Amniotic epithelial cell (primary cell): ENCODE measurements at places on chromosomes 2 and 18.

DNA sequence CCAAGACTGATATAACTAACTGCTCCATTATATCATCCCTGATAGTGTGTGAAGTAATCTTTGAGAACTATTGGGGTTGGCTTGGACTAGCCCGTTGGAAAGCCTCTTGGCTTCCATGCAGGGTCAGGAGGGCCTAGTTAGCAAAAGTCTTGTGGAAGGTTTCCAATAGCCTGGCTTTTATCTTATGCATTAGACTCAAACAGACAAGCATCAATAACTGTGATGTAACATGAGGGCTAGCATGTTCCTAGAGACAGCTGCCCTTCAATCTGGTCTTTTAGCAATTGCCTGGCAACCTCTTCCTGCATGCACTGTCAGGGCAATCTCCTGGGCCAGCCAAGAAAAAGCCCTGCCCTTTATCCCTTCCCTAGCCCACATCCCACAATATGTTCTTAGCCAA lies 18.2 kb downstream of the SLC8A1 start:
- DNase-seq, result no peak

DNA sequence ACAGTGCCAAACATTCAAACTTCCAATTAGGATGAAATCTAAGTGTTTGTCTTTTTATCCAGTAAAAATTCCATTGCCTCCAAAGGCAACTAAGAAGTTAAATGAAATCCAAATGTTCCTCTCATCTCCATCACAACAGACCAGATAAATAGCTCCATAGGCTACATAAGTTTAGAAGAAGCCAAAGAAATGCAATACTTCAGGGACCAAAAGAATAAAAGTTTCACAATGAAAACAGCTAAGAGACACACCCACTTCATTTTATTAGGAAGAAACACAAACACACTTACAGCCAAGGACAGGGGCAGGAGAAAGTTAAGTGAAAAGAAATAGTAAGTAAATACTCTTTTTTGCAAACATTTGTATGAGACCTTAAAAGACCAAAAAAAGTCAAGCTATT lies 88.5 kb upstream of the CCDC150 start:
- no peak for DNase-seq

DNA sequence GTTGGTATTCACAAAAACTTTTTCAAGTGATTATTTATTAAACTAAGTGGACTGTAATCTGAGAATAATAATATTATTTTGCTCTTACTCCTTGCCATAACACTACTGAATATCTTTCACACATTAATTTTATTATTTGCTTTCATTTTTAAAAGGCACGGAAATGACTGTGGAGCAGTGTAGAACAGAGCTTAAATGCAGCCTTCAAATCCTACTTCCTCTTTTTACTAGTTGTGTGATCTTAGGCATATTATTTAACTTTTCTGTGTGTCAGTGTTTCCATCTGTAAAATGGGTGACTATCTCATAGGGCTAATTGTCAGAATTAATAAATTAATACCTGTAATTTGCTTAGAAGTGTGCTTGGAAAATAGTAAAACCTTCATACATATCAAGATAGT lies 55.5 kb upstream of the SLC8A1 start:
- DNase-seq, result no peak

GRCh38 chr18:44637210-44638033 lies 43.3 kb upstream of the SETBP1 start:
- DNase-seq, result no peak

DNA sequence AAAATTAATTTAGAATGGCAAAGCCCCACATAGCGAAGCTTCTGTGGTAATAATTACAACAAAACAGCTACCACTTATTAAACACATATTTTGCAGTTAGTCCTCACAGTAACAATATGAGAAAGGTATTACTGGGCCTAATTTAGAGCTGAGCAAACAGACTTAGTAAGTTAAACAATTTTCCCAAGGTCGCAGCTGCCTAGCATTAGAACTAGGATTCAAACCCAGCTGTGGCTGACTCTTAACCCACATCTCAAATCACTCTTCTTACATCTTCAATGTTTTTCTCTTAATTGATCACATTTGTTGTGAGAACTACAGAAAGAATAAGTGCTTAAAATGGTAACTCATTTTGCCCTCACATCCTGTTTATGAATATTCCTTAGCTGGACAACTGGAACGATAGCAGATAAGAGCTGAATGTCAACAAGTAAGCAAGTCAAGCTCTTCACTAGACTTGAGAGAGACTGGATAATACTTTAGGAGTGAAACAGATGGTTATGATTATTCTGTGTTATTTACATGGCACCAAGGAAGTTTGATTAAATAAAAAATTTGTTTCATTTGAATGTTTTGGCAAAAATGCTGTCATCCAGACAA lies 59.4 kb upstream of the TMEM17 start:
- no peak for DNase-seq

DNA sequence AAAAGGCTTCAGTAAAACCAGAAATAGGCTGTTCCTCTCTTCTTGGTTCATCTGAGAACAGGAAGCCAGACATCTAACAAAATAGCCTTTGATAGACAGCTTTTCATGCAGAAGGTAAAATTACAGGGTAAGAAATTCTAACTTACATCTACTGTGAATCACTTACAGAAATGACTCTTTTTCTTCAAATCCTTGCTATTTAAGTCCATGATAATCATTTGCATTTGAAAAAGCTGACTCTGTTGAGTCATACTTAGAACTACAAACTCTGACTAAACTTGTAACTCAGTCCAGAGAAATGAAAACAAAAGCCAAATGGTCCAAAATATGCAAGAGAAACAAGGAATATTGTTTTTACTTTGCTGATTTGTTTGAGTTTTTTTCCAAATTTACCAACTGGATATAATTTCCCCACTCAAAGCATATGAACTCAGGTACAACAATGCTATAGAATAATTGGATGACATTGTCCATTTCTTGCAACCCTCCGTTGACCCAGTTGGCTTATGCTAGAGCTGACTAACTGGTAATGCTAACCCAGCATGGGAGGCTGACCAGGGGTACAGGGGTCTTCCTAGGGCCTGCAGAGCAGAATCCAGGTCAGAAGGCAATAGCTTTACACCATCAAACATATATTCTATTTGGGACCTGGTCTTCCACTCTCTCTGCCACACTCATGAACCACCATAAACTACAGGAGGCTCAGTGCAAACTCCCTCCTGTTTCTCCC lies 18.8 kb upstream of the MREG start:
- peak; percentile 67 for DNase-seq

- no peak for DNase-seq
Measured at GRCh38 chr2:8241317-8241716, 440.5 kb upstream of the ID2 start.

DNA sequence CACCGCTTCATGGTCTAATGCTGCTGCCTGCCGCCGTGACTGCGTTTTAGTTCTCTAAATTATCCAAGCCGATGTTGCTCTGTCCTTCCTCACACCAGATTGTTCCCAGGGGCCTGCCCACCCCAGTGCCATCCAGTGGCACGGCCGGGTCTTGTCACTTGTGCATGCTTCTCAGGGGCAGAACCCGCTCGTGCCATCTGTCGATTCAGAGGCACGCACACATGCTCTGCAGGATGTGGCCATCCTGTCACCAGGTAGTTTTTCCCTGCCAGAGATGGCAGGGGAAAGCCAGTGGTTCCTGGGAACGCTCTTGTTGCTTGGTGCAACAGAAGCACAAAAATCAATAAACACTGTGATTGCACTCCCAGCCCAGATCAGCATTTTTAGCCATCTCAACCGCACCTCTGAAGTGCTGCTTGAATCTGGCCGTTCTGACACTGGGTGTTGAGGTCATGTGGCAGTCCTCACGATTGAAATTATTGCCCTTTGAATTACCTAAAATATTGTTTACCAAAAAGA lies 119.6 kb upstream of the BOD1L2 start:
- no peak for DNase-seq
